Dermis blood vessel endothelial cell (primary cell): ENCODE measurements at places on chromosomes 2 and 18. TPM values are rescaled to one million over a fixed set of nuclear protein-coding genes. Genes with fewer than 3 reads are reported as not detected.

ERICH2 gene
- total RNA-seq, result not detected in 2 replicates

GRCh38 chr18:63828656-63829055, 53.4 kb downstream of the SERPINB7 start:
- DNase-seq, result no peak

GRCh38 chr2:101036562-101036961, 34.5 kb downstream of the RPL31 start:
- peak; percentile 57 for DNase-seq

DNA sequence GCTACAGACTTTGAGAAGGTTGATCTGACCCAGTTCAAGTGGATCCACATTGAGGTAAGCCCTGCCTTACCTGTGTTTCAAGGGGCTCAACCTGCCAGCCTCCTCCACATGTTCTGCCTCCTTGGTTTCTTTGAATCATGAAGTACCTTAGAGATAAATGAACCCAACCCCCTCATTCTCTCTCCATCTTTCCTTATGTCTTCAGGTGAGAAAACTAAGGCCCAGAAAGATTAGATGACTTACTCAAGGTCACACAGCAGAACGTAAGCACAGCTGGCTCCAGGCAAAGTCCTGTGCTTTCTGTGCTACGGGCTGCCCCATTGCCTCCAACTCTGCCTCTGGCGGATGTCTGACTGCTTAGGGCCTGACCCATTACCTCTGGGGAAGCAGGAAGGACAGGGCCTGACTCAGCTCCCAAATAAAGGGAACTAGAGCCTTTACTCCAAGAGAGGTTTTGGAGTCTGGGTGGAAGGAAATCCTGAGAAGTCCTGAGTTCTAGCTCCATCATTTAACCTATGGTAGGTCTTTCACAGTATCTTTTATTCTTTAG, 10.3 kb downstream of the KHK start:
- no peak for DNase-seq

DNA sequence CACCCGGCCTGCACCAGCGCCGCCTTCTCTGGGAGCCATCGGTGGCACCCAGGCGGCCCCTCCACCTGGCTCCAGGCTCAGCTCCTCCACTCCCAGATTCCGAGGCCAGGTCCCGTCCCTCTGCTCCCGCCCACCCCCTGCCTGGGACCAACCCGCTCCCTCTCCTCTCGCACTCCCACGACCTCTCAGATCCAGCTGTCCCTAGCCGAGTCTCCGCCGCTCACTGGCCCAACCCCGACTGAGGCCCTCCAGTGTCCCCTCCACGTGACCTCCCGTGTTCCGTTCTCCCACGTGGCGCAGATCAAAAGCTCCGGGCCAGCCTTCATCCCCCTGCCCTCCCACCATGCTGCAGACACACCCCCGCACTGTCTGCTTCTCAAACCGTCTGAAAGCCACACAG, 14.4 kb upstream of the SALL3 start:
- no peak for DNase-seq

TTL gene
- 20.8 and 27.6 TPM in 2 replicates for total RNA-seq

- no peak for DNase-seq
Observed at GRCh38 chr2:181264441-181264840, 192.7 kb upstream of the ITGA4 start.

GRCh38 chr18:11115276-11115675, 34.1 kb downstream of the PIEZO2 start:
- DNase-seq, result no peak

GRCh38 chr2:1136067-1136466, 185.4 kb downstream of the SNTG2 start:
- no peak for DNase-seq

GRCh38 chr2:28178946-28179345, 213.7 kb upstream of the FOSL2 start:
- DNase-seq, result no peak

DNA sequence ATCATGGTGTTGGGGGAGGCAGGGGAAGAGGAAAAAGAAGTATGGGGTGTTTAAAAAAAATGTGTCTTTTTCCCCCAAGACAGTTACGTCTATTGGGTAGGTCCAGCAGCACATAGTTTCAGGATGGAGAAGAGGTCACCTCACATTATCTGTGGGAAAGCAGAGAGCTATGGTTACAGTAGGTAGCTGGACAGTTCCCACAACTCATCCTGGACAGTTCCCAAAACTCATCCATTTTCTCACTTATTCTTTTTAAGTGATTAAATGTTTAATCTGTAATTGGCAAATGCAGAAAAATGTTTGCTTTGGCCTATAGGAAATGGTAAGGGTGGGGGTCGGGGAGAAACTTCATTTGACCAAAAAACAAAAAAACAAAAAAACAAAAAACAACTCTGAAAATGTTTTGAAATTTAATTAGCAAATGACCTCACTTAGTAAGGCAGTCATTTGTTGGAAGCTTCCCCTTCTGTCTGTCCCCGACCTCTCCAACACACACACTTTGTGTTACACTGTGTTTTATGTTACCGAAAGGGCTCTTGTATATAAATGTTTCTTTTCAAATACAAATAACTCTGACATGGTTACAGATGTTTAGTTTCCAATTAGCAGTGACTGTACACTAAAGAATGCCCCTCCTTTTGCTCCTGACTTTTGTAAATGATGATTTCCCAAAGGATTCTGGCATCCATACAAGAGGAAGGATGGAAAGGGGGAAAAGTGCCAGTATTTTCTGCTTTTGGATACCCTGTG, 173.3 kb upstream of the ZFP36L2 start:
- DNase-seq, result peak; percentile 33

DNA sequence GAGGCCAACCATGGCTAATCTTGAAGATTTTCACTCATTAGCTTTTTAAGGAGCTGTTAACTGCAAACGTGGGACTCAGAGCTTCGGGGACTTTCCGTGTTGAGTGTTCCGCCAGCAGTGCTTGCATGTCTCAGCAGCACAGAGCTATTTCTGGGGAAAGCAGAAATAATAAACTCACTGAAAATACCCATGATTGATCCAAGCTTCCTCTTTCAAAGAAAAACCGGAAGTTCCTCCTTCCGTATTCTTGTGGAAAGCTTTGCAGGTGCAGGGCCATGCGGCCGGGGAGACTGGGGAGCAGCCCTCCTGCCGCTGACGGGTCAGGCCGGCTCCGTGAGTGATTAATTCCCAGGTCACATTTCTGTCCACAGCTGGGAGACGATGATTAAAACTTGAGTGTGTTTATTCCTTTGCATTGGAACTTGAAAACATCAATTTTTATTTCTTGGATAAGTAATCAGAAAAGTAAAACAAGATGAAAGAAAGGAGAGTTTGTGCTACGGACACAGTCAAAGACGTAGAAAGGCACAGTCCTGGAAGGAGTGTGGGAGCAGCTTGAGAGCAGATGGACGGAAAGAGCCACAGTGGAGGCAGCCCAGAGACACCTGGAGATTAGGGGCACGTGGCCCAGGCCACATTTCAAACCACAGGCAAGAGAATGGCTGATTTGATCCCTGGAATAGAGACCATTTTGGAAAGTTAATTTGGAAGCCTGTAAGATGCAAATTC, 54.2 kb upstream of the CTDP1 start:
- peak; percentile 74 for DNase-seq

GAL3ST2 gene
- not detected in 2 replicates for total RNA-seq

GRB14 gene
- 0.51 and 2.3 TPM in 2 replicates for total RNA-seq

DNA sequence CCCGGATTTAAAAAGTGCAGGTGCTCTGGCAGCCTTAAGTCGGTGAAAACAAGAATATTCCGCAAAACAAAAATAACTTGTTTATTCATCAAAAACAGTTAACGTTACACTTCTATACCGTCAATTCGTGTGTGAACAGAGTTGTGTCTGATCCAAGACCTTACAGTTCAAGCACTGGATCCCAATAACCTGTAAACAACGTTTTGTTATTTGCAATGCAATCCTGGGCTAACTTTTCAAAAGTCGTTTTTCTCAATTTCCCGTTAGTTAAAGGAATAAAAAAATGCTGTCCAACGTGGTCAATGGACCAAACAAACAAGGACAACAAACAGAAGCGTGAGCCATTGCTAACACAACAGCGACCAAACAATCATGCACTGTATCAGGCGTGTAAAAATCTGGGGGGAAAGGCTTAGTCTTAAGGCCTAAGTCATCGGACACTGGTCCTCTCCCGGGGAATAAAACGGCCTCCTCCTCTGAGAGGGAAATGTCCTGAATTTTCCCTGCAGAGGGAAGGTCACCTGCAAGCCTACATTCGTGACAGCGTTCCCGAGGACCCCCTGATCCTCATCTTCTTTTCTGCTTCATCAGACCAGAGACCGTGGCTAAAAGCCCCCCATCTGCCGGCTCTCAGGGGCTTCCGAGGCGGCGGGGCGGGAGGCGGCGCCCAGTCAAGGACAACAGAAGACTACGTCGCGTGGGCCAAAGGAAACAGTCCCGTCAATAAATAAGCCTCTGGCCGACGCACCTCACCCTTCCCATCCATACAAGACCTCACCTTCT, 490 bp downstream of the NDUFS1 start:
- peak; percentile 56 for DNase-seq

EVX2 gene
- total RNA-seq, result not detected in 2 replicates

DNA sequence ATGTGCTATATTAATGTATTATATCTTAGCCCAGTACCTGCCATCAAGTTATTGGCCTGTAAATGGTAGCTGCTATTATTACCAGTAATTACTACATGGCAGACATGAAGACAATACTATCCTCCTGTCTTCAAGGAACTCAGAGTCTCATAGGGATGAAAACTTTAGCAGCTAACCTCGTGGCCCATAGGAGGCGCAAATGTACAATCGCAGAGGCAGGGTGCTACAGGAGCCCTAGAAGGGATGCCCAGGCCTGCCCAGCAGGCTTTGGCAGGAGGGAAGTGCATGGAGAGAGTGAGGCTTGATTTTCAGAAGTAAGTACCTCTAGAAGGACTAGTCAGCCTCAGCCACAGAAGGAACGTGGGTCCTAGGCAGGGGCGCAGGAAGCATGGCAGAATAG, 44.7 kb upstream of the KIDINS220 start:
- DNase-seq, result peak; percentile 27

DNA sequence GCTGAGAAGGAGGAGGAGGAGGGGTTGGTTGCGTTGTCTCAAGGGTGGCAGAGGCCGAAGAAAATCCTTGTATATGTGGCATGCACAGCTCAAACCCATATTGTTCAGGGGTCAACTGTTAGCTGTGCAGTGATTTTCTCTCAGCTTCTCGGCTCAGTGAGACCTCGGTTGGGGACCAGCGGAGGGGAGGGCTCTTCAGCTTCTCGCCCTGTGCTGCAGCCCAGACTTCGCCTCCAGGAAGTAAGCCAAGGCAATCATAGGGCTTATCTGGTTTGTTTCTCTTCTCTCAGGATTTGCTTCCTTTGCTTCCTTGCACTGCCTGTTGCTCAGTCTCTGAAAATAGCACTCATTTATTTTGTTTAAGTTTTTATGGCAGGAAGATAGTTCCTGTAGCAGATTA, 85.5 kb downstream of the SOWAHC start:
- peak; percentile 41 for DNase-seq

DNA sequence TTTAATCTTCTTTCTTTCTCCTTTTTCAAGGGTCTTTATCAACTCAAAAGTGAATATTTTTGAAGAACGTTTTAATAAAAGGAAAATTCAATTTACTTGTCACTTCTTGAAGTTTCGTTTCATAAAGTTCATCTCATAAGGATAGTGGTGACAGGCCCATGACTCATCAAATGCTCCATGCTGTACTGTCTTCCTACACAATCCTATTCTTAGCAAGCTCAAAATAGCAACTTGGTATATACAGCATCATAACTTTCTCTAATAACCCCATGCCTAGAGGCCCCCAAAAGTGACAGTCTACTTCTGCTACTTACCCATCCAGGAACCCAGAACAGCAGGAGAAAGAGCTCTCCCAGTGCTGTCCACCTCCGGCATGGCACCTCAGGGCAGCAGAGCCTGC, 7.7 kb downstream of the FBXO15 start:
- DNase-seq, result no peak

DNA sequence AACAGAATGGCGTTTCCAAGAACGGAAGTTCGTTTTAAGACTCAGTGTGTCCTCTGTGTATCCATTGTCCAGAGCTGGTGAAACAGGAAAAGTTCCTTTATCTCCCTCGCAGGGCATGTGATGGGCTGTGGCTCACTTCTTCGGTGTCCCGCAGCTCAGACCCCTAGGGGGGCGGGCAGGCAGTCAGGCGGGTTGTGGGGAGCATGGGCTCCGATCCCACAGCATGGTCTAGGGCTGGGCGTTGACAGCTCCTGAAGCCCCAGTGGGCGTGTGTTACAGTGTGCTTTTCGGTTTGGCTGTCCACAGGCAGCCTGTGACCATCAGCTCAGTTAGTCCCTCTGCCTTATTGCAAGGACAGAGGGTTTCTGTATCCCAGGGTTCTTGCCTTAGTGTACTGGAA, 319.6 kb downstream of the AGAP1 start:
- DNase-seq, result no peak

MALT1 gene
- total RNA-seq, result 34.5 and 37.1 TPM in 2 replicates

DNA sequence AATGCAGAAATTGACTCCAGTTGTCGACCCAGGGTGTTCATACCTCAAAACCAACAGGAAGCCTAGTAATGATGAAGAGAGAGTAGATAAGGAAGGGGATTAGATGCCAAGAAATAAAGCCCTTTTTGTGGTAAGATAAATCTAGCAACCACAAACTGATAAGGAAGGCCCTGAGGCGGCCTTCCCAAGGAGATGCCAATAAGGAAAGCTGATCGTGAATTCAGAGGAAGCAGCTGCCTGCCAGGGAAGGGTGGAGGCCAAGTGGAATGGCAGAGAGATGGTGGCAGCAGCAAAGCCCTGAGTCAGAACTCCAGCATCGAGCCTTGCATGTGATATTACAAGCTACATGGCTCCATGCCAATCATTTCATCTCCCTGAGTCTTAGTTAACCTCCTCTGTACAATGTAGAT, 126.3 kb downstream of the IRS1 start:
- DNase-seq, result no peak
